Hematopoietic multipotent progenitor cell treated with erythropoietin and hydrocortisone succinate and interleukin-3 and kit ligand, for 8 days (in vitro differentiated cells): ENCODE measurements at places on chromosomes 3 and 15.

DNA sequence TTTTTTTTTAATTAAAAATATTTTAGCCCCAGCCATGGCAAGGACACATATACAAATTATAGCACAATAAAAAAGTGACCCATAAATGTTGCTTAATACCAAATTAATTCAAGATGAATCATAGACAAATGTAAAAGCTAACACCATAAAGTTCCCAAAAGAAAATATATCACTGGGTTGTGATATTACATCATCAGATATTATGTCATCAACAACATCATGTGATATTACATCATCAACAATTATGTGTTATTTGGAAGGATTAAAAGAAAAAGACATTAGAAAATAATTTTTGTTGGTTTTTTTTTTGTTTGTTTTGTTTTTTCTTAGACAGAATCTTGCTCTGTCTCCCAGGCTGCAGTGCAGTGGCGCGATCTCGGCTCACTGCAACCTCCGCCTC lies 34.5 kb upstream of the ABHD10 start:
- no peak for DNase-seq

DNA sequence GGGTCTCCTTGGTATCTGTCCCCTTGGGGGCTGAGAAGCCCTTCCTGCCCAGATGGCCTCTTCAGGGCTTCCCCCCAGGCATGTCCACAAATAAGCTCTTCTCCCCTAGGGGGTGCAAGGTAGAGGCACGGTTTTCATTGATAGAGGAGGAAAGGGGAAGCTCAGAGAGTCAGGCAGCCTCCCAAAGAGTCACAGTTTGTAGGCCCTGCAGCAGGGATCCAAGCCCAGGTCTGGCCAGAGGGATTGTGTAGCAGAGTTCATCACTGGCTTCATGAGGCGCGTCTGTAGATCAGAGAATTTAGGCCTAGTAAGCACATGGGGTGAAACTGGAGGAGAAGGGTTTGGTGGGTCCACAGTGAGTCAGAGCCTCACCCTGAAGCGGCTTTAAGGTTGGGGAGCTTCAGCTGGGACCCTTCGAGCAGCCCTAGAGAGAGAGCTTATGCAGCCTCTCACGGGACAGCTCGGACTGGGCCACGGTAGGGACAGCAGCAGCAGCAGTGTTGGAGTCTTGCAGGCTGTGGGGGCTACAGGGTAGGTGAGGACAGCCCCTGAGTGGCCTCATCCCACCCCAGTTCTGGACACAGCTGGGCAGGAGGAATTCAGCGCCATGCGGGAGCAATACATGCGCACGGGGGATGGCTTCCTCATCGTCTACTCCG lies 37.5 kb upstream of the ESYT3 start:
- DNase-seq, result no peak

DNA sequence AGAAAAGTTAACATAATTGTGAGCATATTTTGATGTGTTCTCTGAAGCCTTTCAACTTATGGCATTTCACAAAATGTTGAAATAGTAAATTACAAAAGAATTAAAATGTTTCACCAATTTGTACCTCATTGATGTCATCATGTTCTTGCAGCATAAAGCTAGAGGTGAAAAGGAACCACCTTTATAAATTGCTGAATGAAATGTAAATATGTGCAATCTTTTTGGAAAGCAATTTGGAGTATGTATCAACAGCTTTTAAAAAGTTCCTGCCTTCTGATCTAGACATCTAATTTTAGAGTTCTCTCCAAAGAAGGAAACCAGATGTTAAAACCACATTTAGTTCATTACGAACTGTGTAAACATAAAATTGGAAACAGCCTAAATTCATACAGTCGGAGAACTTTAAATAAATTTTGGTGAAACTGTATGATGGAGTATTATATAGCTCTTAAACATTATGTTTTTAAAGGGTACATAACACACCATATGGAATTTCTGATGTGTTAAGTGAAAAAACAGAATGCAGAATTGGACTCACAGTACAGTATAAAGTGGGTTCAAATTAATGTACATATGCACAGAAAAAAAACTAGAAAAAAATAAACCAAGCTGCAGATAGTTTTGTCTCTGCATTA lies 311.2 kb upstream of the NAALADL2 start:
- DNase-seq, result no peak

DNA sequence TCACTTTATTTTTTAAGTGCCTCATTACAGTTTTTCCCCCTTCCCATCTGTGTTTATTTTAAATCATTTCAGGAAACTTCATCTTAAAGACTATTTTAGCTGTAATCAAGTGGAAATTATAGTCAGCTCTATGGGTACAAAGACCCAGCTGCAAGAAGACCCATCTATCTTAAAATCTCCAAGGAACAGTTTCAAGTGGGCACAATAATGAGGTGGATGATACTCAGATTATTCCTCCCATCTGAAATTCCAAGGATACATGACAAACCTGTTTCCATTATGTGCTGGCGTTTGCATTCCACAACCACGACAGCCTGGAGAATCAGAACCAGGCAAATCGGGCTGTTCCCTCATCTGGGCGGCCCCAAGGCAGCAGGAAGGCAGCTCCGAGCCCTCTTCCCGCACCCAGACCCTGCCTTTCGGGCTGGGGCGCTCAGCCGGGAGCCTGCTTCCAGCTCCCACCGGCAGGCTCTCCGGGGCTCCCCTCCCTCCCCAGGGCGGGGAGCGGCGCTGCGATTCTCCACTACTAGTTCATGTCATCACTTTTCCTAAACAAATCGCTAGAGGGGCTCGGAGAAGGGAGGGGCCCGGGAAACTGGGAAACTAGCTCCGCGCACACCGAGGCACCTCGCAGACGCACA lies at the start of gene MGLL:
TSS of gene MGLL (minus strand) at position 475 of the 641 bp plus-strand sequence. CDS start at position 278, 197 bp downstream.
- DNase-seq, result no peak

DNA sequence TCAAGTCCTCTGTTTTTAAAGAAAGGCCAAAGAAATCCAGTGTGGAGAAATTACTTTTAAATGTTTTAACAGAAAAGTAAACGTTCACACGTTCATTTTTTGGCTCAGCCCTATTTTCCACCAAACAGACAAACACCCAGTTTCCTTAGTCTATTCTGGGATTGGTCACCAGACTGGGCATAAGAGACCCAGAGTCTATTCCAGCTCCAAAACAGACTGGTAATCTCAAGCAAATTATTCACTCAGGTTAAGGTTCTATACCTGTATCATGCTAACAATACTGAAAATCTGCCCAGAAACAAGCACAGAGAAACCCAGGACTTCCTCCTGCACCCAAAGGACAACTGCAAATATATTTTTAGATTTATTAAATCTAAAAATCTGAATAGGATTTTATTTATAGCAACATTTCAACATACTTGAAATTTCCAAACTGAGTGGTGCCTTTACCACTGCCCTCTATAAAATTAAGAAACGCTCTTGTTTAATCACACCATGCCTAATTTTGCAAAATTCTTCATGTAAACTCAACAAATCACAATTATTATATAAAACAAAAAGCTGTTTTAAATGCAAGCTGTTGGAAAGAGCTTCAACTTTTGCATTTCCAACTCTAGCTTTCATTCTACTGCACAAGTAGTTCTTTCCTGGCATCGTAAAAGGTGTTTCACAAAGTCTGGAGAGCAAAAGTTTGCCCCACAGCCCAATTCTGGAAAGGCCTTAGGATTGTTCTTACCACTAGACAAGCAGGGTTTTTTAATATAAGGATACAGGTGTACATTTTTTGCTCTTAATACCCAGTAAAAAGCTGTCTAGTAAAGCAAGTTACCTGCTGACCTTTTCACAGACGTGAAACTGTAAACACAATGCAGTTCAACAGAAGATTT lies 18.7 kb downstream of the ZNF148 start:
- no peak for DNase-seq

DNA sequence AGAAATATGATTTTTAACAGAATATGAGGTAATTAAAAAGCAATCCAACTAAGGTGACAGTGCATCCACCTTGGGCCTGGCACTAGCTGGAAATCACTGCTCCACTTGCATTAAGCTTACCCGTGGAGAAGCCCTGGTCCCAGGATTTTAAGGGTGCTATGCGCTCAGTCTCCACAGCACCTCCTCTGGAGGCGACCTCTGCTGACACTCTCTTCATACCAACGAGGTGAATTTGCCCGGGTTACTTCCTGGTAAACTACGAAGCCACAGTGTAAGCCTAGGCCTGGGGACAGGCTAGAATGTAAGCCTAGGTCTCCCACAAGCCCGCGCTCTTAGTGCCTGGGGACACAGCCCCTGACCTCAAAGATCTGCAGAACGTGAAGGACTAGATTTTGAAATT lies 793 bp downstream of the APOD start:
- DNase-seq, result no peak

DNA sequence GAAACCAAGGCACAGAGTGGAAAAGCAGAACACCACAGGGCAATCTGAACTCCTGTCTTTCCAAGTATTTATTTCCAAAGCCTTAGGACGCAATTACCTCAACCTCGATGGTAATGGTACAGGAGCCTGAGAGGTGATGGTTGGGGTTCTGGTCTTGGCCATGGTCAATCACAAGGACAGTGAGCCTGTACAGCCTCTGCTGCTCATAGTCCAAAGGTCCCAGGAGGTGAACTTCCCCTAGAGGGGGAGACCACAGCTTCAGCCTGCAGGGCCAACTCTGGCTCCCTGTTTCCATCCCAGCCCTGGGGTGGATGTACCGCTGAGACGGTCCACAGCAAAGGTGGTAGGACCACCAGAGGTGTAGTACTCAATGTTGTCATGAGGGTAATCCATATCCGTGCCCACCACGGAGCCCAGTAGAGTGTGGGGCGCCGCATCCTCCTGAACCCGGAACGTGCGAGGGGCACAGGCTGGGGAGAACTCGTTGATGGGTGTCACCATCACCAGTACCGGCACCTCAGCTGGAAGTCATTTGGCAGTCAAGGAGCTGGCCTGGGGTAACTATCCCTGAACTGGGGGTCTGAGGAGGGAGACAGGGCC lies 6.1 kb downstream of the CDHR4 start:
- no peak for DNase-seq
